CD14-positive monocyte (primary cell): ENCODE measurements at places on chromosomes 3 and 15.

- no peak for DNase-seq
Measured at GRCh38 chr3:76122007-76122406, 336.7 kb upstream of the ZNF717 start.

DNA sequence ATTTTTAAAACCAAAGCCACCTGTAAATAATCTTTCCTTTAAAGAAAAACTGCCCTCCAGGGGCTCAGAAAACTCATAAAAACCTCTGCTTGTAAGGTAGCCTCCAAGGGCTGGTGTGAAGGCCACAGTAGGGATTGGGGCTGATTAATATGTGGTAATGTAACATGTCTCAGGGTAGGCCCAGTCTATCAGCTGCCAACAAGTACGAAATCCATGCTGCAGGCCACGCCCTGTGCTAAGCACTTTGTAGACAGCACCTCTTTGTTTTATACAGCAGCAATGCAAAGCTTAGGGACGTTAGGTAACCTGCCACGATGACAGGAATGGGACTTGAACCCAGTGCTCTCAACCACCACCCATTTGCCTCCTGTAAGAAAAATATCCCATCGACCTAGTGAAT is 65.6 kb upstream of the PRICKLE2 start:
- no peak for DNase-seq

- DNase-seq = no peak
Measured at GRCh38 chr3:123292321-123293310, 90.9 kb downstream of the SEC22A start.

- no peak for DNase-seq
Measured at GRCh38 chr3:182755308-182755707, 38.0 kb upstream of the ATP11B start.

DNA sequence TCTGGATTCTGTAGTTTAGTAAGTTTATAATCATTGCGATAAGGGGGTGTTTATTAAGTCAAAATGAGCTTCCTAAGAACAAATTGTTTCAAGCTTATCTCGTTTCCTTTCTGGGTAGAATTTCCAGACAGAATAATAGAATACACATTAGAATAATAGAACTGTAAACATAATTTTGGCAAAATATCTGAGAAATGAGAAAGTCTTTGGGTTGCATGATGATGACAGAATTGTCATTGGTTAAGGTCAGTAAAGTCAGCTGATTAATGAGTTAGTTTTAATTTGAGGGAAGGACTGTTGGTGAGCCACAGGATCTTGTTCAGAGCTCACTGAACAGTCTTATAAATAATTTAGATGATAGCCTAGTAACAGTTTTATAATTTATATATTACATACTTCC is 10.2 kb downstream of the EIF2A start:
- DNase-seq = no peak

- DNase-seq = no peak
Measured at GRCh38 chr3:15220661-15221060, 14.6 kb downstream of the CAPN7 start.

GRCh38 chr15:84638103-84638502 is 16.0 kb downstream of the WDR73 start:
- no peak for DNase-seq

- peak; percentile 36 for DNase-seq
Measured at GRCh38 chr3:30948426-30948825, 54.0 kb upstream of the GADL1 start.

DNA sequence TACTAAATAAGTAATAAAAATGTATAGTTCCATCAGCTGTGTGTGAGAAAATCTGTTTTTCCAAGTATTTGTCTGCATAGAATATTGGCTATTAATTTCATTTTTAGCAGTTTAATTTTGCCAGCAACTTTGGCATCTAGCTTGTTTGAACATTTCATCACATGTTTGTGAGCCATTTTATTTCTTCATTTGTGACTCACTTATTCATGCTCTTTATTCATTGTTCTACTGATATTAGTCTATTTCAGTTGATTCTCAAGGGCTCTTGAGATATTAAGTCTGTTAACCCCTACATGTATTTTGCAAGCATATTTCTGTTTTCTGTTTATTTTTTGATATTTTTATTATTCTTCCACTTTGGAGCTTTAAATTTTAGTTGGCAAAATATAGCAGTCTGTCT is 74.0 kb upstream of the PHLDB2 start:
- DNase-seq = no peak

GRCh38 chr15:70522323-70522966 is 240.9 kb downstream of the UACA start:
- DNase-seq = no peak

GRCh38 chr3:141231101-141231951 is at the start of gene PXYLP1:
Gene PXYLP1 (plus strand): TSS chr3:141231825. CDS start chr3:141260176, 28,351 bp downstream.
- DNase-seq = peak; percentile 83

DNA sequence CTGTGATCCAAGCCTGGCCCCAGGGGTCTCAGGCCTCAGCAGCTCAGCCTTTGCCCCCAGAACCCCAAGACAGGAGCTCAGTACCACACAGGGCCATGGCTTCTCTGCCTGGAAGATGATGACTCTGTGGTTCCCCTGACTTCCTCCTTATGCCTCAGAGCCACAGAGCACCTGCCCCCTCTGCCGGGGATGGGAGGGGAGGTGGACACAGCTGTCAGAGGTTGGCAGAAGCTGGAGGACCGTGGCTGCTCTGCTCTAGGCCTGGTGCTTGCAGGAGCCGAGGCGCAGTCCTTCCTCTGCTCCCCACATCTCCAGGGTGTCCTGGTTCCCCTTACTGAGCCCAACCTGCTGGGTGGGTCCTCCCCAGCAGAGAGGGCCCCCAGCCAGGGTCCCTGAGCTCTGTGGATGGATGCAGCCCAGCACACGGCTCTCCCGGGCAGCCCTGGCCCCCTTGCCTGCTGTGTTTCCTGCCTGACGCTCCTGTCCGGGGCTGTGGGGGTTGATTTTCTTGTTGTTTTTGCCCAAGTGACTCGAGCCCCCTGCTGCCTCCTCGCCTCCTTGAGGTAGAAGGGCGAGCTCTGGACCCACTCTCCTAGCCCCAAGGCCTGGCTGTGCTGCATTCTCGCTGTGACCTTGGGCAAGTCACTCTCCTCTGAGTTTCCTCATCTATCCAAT is 36.6 kb downstream of the PSTPIP1 start:
- peak; percentile 18 for DNase-seq

DNA sequence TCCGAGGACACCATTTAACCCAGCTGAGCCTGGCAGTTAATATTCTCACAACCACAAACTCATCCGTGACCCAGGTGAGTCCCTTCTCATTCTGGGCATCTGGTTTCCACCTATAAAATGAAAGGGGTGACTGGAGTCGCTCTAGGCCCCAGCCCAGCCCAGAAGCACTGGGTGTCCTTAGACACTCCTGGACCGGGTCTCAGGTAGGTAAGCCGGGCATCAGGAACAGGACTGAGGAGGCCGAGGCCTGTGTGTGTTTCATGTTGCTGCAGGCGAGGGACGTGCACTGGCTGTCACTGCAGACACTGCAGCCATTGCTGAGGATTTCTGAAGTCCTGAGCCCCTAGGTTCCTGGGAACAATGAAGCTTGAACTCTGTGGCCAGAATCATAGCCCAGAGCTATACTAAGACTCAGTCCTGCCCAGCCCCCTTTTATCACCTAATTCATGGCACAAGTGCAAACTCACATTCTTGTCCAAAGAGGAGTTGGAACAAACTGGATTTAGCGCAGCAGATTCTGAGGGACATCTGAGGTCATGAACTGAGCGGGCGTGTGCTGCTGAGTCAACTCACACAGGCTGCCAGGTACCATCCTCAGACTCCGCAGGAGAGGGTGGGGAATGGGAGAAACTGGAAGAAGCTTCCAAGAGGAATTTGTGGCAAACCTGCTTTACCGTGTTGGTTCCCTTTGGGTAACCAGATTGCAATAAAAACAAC is 184.9 kb downstream of the FAM43A start:
- no peak for DNase-seq

GRCh38 chr15:74988007-74988800 is 7.2 kb upstream of the SCAMP5 start:
- DNase-seq = no peak

GRCh38 chr3:131551761-131552160 is 49.0 kb upstream of the MRPL3 start:
- DNase-seq = no peak

- no peak for DNase-seq
Measured at GRCh38 chr3:116316771-116317170, 128.5 kb downstream of the LSAMP start.

DNA sequence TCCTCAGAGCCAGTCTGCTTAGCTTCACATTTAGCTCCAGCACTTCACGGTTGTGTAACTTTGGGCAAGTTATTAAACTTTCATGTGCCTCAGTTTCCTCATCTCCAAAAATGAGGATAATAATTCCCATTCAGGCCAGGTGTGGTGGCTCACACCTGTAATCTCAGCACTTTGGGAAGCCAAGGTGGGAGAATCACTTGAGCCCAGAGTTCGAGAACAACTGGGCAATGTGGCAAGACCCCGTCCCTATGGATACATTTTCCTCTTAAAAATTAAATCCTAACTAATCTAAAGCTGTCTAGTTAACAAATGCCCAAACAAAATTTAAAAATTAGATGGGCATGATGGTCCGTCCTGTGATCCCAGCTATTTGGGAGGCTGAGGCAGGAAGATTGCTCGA is 7.2 kb downstream of the RCN2 start:
- no peak for DNase-seq

DNA sequence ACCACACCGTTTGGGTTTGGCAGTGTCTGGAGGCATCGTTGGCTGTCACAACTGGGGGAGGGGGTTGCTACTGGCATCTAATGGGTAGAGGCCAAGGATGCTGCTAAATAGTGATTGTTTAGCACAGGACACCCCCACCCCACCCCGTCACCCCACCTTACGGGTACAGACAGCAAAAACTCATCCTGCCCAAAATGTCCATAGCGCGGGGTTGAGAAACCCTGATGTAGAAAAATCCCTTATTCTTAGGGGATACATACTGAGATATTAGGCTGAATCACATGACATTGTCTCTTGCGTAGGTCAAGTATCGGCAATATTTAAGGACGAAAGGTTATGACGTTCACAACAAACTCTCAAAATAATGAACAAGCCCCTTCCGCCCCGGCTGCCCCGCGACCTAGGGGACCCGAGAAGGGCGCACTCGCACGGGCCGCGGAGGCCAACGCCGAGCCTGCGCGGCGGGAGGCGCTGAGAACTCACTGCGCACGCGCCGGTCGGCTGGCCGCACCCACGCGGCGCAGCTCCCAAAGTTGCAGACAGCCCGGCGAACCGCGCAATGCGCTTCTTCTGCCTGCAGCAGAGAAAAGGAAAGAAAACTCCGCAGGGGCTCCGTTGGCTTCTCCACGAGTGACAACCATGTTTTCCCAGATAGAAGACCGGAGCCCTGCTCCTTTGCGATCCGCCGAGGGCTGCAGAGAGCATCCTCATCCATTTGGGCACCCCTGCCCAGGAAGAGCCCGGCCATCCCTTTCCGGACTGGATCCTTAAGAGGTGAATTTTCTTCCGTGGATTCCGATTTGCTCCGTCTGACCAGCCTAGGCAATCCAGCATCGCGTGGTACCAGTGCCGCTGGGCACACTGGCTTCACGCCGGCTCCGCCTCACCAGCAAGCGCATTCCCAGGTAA is 136.8 kb upstream of the CCDC54 start:
- peak; percentile 51 for DNase-seq

- no peak for DNase-seq
Measured at GRCh38 chr3:25556447-25556846, 108.3 kb downstream of the TOP2B start.

GRCh38 chr15:49471733-49472132 is 48.7 kb downstream of the FGF7 start:
- DNase-seq = no peak

GRCh38 chr15:70503073-70503745 is 260.1 kb downstream of the UACA start:
- DNase-seq = no peak
